Keratinocyte (primary cell): ENCODE measurements at places on chromosomes 16 and 17. TPM values are rescaled to one million over a fixed set of nuclear protein-coding genes. Genes with fewer than 3 reads are reported as not detected.

- no peak overlapping the region for H3K27ac ChIP-seq
- no peak overlapping the region for H3K4me3 ChIP-seq
- H3K36me3 ChIP-seq, result peaks cover 20% of the 10 kb centered on the region
- H3K27me3 ChIP-seq, result no peaks in the 10 kb centered on the region
Measured at GRCh38 chr17:58504826-58505351, 9.5 kb downstream of the MTMR4 start.

ZNF286A gene
- polyA plus RNA-seq, result 12.3 to 32.3 TPM (median 19.5 TPM) in 3 replicates

DNA sequence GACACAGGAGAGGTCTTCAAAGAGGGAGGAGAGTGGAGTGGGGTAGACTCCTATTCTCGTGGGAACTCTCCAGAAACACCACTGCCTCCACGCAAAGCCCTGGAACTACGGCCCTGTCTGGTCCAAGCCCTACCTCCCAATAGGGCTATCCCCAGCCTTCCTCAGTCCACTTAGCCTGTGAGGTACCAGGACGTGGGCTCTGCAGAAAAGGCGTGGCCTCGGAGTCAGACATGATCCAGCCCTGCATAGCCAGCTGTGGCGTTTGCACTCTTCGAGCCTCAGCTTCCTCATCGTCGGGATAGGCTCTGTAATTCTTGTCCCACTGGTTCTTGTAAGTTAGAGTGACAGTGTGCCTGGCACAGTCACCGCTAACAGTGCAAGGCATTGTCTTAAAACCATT, 13.8 kb downstream of the ENDOV start:
- no peak overlapping the region for H3K27ac ChIP-seq
- H3K27me3 ChIP-seq, result no peaks in the 10 kb centered on the region
- no peak overlapping the region for H3K4me3 ChIP-seq
- DNase-seq, result no peak
- H3K36me3 ChIP-seq, result peaks cover 3% of the 10 kb centered on the region

DNA sequence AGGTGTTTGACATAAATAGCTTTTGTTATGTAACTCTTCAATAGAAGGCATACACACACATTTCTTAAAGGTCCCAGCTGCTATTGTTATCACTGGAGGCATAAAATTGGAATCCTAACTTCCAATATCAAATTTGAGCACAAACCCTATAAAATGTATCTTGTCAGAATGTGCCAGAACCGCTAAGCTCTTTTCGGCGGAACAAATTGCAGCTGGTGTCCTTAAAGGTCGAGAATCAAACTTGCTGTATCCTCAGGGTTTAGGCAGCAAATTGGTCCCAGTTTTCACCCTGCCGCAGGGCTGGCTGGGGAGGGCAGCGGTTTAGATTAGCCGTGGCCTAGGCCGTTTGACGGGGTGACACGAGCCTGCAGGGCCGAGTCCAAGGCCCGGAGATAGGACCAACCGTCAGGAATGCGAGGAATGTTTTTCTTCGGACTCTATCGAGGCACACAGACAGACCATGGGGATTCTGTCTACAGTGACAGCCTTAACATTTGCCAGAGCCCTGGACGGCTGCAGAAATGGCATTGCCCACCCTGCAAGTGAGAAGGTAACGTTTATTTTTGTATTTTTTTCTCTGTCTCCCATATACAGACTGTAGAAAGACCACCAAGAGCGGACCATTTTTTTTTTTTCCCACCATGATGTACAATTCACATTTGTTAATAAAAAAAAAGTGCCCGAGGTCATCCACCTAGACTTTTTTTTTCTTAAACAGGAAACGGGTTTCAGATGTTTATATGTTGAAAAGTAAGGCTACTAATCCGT, 297.1 kb downstream of the IRF8 start:
- no peak overlapping the region for H3K4me3 ChIP-seq
- DNase-seq, result no peak
- H3K36me3 ChIP-seq, result no peaks in the 10 kb centered on the region
- H3K27ac ChIP-seq, result no peak overlapping the region

GRCh38 chr17:63151941-63152523, 186.0 kb downstream of the TANC2 start:
- H3K27me3 ChIP-seq, result no peaks in the 10 kb centered on the region
- no peaks in the 10 kb centered on the region for H3K36me3 ChIP-seq
- no peak overlapping the region for H3K4me3 ChIP-seq
- DNase-seq, result no peak
- no peaks in the 10 kb centered on the region for H3K4me1 ChIP-seq

- peaks cover 78% of the 10 kb centered on the region for H3K27me3 ChIP-seq
- peaks cover 8% of the 10 kb centered on the region for H3K4me1 ChIP-seq
- DNase-seq, result no peak
- no peak overlapping the region for H3K4me3 ChIP-seq
- no peak overlapping the region for H3K27ac ChIP-seq
Measured at GRCh38 chr17:30236766-30237165, 1.3 kb upstream of the SLC6A4 start.

DNA sequence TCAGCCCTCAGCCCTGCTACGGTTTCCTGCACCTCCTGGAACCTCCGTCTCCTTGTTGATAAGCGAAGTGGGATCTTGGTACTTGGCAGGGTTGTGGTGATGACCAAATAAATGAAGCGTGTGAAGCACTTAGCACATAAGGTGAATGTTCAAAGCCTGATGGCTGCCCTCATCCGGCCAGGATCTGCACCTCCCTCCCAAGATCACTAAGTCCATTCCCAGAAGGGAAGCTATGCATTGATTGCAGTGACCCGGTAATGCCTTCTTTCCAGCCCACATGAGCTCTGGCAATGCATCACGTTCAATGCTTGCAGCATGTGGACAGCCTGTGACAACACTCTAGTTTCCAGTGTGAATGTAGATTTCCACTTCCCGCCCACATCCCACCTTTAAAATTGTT, 24.9 kb upstream of the RHOT1 start:
- H3K27ac ChIP-seq, result no peak overlapping the region
- no peak for DNase-seq
- H3K27me3 ChIP-seq, result no peaks in the 10 kb centered on the region

DNA sequence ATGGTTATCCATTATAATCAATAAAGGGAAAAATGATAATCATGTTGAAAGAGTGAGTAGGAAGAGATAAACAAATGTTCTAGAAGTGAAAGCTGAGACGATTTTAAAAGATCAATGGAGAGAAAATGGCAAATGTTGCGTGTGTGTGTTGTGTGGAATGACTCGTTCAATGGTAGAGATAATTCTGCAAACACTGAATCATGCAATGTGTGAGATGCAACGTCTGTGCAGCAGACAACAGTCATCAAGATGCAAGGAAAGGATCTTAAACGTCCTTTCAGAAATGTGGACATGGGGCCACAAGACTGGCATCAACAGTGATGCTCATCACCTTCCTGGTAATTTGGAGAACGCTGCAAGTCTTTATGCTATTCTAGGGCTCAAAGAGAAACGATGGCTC, 124.4 kb downstream of the CDYL2 start:
- no peak for DNase-seq
- no peak overlapping the region for H3K4me3 ChIP-seq
- no peaks in the 10 kb centered on the region for H3K27me3 ChIP-seq
- H3K4me1 ChIP-seq, result no peaks in the 10 kb centered on the region

DNA sequence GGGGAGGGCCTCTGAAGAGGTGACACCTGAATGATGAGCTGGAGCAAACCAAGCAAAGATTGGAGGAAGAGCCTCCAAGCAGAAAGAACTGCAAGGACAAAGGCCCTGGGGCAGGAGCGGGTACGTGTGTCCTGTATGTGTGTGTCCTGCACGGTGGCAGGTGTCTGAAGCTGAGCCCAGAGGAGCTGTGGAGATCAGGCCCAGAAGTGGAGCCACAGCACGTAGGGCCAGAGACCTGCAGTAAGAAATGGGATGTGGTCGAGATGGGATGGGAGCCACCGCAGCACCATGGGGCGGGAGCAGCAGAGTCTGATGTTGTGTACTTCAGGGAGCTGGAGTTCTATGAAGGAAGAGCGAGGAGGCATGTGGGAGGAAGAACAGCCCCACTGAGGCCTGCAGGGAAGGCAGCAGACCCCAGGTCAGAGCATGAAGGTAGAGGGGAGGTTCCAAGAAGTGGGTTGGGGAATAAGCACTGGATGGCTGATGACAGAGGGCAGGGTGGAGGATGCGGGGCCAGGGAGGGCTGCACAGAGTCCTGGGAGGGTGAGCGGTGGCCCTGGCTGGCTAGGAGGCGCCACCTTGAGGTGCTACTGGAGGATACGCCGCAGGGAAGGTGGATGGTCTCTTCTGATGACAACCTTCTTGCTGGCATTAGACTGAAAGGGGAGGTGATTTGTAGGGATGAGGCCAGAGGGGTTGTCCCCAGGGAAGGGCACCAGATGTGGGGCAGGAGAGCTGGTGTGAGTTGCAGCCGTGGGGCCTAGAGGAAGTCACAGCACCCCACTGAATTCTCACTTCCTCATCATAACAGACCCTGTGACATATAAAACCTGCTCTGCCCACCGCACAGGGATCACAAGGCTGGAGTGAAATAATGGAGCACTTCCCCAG, 10.6 kb upstream of the CETP start:
- no peaks in the 10 kb centered on the region for H3K4me1 ChIP-seq
- H3K27ac ChIP-seq, result no peak overlapping the region
- no peaks in the 10 kb centered on the region for H3K36me3 ChIP-seq
- H3K4me3 ChIP-seq, result no peak overlapping the region

DNA sequence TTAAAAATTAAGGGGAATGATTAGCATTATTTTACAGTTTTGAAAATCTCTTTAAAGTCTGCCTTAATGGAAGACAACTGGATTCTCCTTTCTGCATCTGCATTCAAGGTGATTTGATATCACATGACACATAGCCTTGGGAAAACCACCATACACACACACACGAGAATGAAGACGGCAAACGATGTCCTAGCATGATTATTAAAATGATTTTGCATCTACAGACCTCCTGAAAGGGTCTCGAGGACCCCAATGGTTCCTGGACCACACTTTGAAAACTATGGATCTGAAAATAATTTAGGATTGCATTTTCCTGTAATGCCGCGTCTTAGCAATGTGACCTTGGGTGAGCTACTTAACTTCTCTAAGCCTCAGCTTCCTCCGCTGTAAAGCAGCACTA, 11.8 kb upstream of the CHST4 start:
- DNase-seq, result no peak
- no peaks in the 10 kb centered on the region for H3K4me1 ChIP-seq
- no peak overlapping the region for H3K27ac ChIP-seq
- H3K4me3 ChIP-seq, result no peak overlapping the region
- no peaks in the 10 kb centered on the region for H3K36me3 ChIP-seq

- no peaks in the 10 kb centered on the region for H3K27me3 ChIP-seq
- peak overlapping the region; percentile 98 for H3K27ac ChIP-seq
- H3K4me3 ChIP-seq, result peak overlapping the region; percentile 90
- no peak for DNase-seq
- peaks cover 8% of the 10 kb centered on the region for H3K36me3 ChIP-seq
Measured at GRCh38 chr16:3133844-3134243, 985 bp upstream of the ZNF213 start.

- no peaks in the 10 kb centered on the region for H3K27me3 ChIP-seq
- DNase-seq, result no peak
- H3K36me3 ChIP-seq, result no peaks in the 10 kb centered on the region
- no peak overlapping the region for H3K4me3 ChIP-seq
- peaks cover 18% of the 10 kb centered on the region for H3K4me1 ChIP-seq
Measured at GRCh38 chr16:65781363-65781762, 585.1 kb upstream of the CDH5 start.

DNA sequence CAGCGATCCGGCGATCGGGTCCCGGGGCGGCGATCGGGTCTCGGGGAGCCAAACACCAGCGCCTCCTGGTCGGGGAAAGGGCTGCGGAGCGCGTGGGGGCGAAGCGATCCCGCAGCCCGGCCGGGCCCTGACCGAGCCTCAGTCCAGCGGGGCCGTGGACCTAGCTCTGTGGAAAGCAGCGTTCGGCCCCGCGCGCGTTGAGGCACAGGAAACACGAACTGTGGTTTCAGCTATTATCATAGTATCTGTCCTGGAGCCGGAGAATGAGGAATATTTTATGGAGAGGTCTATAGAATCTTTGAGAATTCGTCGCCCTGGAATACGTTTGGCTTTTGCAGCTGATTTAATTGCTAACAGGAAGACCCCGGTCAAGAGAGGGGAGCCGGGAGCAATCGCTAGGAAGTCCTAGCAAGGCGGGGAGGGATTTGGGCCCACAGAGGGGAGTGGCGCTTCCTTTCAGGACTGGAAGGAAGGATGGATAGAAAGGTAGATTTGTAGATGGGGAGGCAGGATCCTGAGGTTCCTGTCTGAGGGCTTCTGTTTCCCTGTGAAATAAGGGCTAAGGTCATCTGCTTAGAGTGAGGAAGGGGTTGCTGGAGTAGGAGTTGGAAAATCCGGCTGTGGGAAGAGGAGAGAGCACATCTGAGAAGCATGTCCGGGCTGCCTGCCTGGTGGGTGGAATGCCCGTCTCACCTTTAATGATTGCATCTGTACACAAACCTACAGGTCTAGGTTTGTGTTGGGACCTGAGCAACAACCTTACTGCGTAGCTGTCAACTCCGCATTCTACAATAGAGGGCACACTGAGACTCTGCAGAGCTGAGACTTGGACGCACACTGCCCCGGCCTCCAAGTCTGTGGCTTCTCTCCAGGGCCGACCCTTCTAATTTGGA, 770 bp downstream of the CCNF start:
- no peaks in the 10 kb centered on the region for H3K27me3 ChIP-seq
- no peak for DNase-seq
- H3K4me1 ChIP-seq, result peaks cover 12% of the 10 kb centered on the region
- H3K36me3 ChIP-seq, result peaks cover 9% of the 10 kb centered on the region
- peak overlapping the region; percentile 43 for H3K27ac ChIP-seq
- peak overlapping the region; percentile 90 for H3K4me3 ChIP-seq

- no peak overlapping the region for H3K4me3 ChIP-seq
- DNase-seq, result no peak
- H3K36me3 ChIP-seq, result no peaks in the 10 kb centered on the region
- H3K27ac ChIP-seq, result no peak overlapping the region
- H3K27me3 ChIP-seq, result no peaks in the 10 kb centered on the region
Measured at GRCh38 chr17:66523378-66524200, 221.2 kb downstream of the PRKCA start.

HOXB1 gene
- polyA plus RNA-seq, result not detected in 3 replicates

DNA sequence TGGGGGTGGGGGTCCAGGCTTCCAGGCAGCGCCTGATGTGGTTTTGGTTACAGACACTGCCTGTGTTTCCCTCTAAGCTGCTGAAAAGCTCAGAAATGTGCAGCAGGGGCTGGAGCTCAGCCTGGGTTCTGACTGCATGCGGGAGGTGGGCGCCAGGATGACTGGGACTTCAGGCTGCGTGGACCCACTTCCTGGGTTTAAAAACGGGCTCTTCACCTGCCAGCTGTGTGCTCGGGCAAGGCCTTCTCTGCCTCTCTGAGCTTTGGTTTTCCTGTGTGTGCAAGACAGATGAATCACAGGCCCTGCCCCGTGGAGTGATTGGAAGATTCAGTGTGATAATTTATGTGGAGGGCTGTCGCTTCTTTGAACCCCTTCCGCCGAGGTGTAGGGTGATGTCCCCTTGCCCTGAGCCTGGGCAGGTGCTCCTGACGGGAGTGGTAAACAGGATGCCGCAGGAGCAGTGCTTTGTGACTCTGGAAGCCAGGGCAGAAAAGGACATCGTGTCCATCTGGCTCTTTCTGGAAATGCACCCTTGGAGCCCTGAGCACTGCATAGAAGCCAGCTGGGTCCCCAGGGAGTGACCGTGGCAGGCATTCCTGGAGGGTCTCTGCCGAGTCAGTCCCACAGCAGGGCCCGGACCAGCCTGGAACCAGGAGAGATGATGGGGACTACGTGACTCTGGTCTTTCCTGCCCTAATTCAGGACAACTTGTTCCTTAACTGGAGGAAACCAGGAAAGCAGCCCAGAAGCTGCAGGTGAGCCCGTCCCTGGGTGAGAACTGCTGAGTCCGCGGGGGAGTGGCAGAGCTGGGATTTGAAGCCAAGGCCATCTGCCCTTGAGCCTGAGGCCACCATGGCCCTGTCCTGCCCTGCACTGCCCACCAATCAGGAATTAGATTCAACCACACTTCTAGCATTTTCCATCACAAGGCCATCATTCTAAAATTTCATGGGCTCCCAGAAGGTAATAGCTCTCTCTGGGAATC, 28.5 kb upstream of the SLC7A5 start:
- H3K27me3 ChIP-seq, result no peaks in the 10 kb centered on the region
- H3K27ac ChIP-seq, result no peak overlapping the region
- no peak overlapping the region for H3K4me3 ChIP-seq
